Endothelial cell of umbilical vein (primary cell): ENCODE measurements at places on chromosomes 3 and 15. TPM values are rescaled to one million over a fixed set of nuclear protein-coding genes. Genes with fewer than 3 reads are reported as not detected.

DNA sequence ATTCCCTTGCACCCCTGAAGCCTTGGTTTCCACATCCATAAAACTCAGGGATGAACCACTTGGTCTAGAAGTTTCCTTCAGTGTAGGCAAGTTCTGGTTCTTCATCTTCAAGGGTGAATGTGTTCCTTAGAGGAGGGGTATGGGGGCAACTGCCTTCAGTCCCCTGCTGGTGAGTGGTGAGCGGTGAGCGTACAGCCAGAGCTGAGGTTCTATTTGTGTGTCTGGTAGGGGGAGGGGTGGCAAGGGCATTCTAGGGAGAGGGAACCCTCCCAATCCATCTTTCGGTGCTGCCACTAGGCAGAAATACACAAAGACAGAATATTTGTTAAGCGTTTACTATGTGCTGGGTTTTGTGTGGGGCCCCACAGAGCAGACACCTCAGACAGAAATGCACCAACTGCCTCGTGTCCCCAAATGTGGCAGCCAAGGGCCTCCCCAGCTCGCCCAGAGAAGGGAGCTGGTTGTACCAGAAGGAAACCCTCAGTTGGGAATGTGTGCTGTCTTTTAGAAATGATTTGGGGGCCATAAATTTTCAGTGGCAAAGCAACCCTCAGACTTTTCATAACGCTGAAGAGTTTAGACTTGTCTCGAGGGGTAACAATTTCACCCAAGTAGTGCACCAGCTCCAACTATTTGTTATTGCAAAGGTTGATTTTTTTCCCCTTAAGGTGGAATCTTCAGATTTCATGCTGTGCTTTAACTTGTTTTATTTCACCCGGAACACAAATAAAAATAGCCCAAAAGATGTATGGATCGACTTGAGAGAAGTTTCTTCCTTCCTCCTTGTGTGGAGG lies 137.6 kb downstream of the FBLN2 start:
- no peak for DNase-seq

GRCh38 chr3:36859494-36859893 lies 85.4 kb downstream of the TRANK1 start:
- no peak for DNase-seq

- no peak for DNase-seq
These were observed 27.6 kb downstream of the NEK4 start for GRCh38 chr3:52743152-52743551.

RBPMS2 gene
- total RNA-seq, result 7.6 and 7.8 TPM in 2 replicates

GRCh38 chr3:171950373-171950772 lies 89.0 kb upstream of the FNDC3B start:
- peak; percentile 72 for DNase-seq
